ENCODE measurements at places on chromosomes 1 and 21.
A peak's percentile ranks its signal among the peaks of the same experiment; 100 is the strongest.

GRCh38 chr21:38438462-38438893, 59.8 kb downstream of the ERG start:
- no peak for DNase-seq

GRCh38 chr1:84095308-84095707, 48.8 kb upstream of the PRKACB start:
- no peak for DNase-seq

DNA sequence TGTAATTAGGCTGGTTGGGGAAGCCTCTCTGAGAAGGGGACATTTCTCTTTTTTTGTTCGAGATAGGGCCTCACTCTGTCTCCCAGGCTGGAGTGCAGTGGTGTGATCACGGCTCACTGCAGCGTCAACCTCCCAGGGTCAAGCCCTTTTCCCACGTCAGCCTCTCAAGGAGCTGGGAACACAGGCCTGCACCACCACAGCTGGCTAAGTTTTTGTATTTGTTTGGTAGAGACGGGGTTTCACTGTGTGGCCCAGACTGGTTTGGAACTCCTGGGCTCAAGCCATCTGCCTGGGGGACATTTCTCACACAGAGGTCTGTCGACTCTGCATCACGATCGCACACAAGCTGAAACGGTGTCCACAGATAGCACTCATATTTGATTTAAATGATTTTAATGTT, 39.7 kb downstream of the HUNK start:
- no peak for DNase-seq

GRCh38 chr1:115469703-115470476, 131.8 kb upstream of the NGF start:
- DNase-seq: peak; percentile 23

- no peak for DNase-seq
Observed at GRCh38 chr1:225611537-225612223, 41.2 kb downstream of the ENAH start.

DNA sequence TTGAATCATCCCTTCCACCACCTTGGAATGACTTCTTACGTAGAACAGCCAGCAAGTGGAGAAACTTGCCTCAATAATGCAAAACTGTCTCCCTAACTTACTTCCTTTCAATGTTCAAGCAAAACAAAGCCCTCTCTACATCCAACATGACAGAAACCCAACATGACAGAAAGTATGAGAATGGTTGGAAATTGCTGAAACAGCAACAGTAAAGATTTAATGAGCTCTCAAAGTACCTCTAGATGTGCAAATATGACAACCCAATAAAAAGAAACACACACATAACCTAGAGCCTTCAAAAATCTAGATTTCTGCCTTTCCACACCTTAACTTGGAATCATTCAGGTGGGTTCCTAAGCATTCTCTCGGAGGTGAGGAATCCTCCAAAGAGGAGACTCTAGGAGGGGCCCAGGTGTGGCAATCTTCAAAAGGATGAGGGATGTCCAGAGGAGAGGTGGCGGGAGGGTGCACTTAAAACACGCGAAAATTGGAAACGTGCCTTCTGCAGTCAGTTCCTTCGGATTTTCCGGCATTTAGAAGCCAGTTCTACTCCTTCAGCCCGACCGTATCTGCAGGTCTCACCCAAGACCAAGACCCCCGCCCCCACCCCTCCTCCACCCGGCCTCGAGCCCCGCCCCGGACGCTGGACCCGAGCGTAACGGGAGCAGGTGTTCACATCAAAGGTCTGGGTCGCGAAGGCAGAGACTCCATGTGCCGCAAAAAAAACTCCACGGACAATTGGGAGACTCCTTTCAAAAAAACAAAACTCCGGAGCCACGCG, 996 bp upstream of the MGST3 start:
- no peak for DNase-seq

DNA sequence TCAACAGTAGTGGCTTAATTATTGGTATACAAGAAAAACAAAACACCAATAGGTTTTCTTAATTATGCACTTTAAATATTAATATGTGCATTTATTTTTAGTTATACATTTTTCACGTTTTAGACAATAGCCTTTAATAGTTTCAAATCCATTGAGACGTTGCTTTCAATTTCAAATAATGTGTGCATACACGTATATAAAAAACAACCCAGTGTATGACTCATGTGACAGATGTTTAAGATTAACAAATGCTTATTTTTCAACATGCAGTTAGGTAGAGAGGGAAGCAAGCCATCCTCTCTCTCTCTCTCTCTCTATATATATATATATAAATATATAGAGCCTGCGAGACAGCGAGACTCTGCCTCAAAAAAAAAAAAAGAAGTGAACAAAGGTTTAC, 24.3 kb downstream of the EYA3 start:
- DNase-seq: no peak

DNA sequence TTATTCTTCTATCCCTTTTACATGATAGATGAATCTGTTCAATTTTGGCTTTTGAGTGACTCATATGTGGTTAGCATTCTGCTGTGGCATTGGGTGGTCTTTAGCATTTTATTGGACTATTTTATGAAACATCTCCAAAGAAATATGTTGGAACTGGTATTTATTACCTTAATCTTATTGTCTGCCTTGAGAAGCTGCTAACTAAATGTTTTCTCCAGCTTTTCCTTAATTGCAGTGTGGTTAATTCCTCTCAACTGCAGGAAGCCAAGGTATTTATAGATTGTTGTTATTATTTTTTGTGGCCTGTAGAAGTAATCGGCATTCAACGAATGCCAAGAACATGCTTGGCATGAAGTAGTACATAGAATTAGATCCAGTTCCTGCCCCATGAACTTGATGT, 64.1 kb downstream of the NOS1AP start:
- no peak for DNase-seq

GRCh38 chr1:54246116-54246721, 46.3 kb downstream of the MRPL37 start:
- no peak for DNase-seq

GRCh38 chr1:10755970-10756521, 40.4 kb downstream of the CASZ1 start:
- peak; percentile 76 for DNase-seq

GRCh38 chr1:228743405-228743804, 8.1 kb downstream of the RHOU start:
- no peak for DNase-seq

GRCh38 chr1:92817986-92818764, 13.7 kb upstream of the RPL5 start:
- peak; percentile 24 for DNase-seq

- DNase-seq: no peak
Observed at GRCh38 chr1:2284932-2285331, 56.8 kb downstream of the SKI start.

DNA sequence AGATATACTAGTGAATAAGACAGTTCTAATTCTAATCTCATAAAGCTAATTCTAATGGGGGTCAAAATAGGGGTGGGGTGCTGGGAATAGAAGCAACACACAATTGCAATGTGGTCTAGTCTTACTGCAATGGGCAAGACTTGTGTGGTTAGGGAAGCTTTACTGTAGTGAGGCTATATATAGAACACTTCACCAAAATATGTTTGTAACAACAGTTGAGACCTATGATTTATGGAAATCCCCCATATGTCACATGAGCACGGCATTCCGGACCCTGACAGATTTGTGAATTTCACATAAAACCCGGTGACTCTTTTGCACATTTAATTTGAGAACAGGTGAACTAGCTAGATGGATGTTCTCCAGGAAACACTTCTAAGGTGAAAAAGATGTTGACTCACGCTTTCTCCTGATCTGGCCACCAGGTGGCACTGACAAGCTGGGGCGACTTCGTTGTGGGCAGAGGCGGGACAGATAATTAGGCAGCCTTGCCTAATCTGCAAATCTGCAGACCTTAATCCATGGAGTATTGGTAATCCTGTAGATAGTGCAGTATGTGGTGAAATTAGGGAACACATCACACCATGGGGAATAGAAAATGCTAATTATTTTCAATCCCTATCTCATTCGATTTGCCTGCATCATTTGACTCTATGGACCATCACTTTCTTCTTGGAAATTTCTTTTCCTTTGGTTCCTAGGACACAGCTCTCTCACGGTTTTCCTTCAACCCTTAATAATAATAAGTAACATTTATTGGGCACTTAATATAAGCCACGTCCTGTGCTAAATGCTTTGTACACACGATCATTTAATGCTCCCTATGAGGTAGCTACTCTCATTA, 37.7 kb downstream of the KIAA0040 start:
- peak; percentile 86 for DNase-seq

- DNase-seq: no peak
Observed at GRCh38 chr21:16837721-16838120, 675.1 kb upstream of the CXADR start.

- no peak for DNase-seq
Observed at GRCh38 chr1:34060901-34061415, 104.1 kb downstream of the CSMD2 start.

DNA sequence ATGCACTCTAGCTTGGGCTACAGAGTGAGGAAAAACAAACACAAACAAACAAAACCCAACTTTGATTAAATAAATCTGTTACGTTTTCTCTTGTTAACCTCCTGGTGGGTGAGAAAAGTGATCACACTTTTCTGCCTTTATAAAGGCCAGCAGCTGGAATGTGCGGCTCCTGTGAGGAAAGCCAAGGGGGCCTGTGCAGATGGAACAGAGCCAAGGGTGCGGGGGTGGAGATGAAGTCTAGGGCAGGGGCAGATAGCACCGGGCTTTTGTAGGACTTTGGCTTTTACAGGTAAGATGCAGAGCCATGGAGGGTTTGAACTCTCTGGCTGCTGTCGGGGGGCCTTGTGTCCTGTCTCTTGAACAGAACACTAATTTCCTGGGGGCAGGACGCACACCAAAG, 40.7 kb upstream of the GPR37L1 start:
- no peak for DNase-seq

- no peak for DNase-seq
Observed at GRCh38 chr1:15218287-15219279, 28.4 kb upstream of the FHAD1 start.

DNA sequence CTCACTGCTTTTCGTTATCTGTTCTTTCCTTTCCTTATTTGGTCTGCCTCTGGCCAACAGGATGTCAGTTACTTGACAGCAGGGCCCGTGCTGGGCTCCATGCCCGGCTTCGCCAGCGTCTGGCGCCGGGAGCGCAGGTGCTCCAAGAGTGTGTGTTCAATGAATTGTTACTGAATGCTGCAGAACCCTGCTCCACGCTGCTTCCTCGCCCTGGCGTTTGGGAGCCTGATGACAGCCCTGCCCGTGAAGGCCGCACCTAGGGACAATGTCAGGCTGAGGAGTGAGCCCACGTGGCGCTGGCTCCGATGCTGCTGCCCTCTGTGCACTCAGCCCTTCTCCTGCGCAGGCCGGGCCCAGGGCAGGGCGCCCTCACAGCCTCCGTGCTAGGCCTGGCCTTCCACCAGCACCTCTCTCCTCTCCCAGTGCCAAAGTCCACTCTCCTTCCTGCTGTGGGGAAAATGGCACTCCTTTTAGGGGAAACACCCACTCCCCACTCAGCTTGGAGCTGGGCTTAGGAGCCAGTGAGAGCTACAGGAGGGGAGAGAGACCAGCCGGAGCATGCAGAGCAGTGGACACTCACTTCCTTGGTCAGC, 51.4 kb downstream of the ACBD3 start:
- no peak for DNase-seq

- no peak for DNase-seq
Observed at GRCh38 chr1:32883338-32884031, 2.8 kb upstream of the HPCA start.

DNA sequence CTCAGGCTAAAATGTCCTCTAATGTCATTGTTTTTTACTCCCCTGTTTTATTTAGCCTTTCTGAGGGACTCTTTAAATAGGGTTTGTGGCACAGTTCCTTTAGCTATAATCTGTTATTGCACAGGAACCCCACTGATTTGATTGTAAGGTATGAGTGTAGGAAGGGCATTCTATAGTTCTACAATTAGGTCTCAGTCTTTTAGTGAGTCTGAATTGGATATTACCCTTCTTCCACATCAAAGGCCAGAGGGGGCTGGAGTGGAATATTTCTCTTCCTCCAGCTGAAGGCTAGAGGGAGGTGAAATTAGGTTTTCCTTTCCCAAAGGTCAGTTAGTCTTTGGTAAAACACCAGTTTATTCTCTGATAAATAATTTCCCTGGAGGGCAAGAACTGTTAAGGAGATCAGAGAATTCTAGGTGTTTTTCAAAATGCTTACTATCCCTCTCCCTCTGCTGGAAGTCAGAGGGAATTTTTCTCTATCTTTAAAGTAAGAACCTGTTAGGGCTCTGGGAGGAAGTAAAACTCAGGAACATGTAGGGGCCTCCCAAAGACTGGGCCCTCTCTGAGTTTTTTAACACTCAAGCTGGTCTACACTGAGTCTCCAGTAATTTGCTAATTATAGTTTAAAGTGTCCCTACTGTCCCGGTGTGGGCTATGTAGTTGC, 176.3 kb upstream of the ZNHIT6 start:
- no peak for DNase-seq

- no peak for DNase-seq
Observed at GRCh38 chr1:29222686-29223085, 8.0 kb downstream of the MECR start.

GRCh38 chr1:222418654-222419053, 129.2 kb downstream of the HHIPL2 start:
- DNase-seq: no peak

DNA sequence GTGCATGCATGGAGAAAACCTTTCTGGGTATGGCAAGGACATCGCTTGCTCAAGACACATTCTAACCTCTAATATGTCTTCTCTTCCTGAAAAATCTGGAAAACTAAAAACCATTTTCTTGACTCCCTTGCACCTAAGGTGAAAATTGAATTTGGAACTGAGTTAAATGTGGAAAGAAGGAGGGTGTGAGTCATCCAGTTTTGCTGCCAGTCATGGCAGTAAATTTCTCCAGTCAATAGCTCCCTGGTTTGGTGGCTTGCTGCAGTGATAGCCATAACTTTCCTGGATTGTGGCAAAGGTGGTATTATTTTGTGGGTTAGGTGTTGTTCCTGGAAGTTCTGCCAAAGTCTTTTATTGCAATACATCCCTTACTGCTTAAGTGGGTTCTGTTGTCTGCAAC, 2.5 kb downstream of the ZCCHC17 start:
- DNase-seq: no peak

DNA sequence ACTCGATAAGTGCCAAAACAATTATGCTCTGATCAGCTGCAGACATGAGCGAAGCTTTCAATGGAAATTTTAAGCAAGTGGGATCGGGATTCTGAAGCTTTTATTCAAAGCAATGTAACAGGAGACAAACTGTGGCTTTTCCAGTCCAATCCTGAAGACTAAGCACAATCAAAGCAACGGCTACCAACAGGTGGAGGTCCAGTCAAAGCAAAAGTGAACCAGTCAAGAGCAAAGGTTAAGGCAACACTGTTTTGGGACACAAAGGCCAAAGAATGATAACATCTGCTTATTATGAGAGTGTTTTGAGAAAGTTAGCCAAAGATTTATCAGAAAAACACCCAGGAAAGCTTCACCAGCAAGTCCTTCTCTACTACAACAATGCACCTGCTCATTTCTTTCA, 170.1 kb downstream of the SEC16B start:
- no peak for DNase-seq

- no peak for DNase-seq
Observed at GRCh38 chr21:41183575-41183974, 15.6 kb downstream of the BACE2 start.

- no peak for DNase-seq
Observed at GRCh38 chr1:157189096-157189495, 50.9 kb upstream of the ETV3 start.

All from CD4-positive, alpha-beta T cell treated with Interleukin-17A for 4 hours (primary cell).